ENCODE measurements at places on chromosomes 2 and 18. TPM values are rescaled to one million over a fixed set of nuclear protein-coding genes. Genes with fewer than 3 reads are reported as not detected.

GRCh38 chr2:234722176-234722575, 225.3 kb upstream of the ARL4C start:
- no peak for DNase-seq

GATA6 gene
- polyA plus RNA-seq = 9.9 TPM

CCDC141 gene
- 0.22 TPM for polyA plus RNA-seq

EVX2 gene
- not detected for polyA plus RNA-seq

GALNT5 gene
- polyA plus RNA-seq = 0.50 TPM

LYPD6 gene
- polyA plus RNA-seq = 18.8 TPM

DNA sequence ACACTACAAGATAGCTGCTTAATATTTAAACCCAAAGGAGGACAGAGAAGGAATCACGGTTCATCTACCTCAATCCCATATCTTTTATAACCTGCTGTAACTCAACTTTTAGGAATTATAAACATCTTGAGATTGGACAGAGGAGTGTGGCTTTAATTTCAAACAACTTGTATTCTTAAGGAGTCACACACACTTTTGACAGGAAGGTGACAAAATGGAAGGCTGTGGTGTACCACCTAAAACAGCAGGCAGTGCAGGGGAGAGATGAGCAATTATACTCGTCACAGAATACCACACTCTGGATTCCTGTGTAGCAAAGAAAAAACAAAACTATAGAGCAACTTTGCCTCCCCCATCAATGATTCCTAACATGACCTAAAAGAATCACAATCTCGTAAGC, 194.8 kb downstream of the ZEB2 start:
- DNase-seq = no peak

DNA sequence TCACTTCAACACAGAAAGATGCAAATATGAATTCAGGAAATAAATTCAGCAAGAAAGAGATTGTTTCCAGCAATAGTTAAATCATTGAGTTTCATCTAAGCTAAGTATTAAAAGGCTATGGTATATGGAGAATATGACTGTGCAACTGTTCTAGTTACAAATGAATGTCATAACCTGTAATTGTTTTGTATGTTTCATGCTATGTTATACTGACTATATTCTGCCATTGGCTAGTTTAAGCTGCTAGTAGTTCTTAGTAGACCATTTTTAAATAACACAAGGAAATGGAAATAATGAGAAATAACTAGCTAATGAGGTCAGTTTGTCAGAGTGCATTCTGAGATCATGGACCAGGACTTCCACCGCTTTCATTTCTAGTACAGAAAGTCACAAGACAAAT, 1154.9 kb upstream of the TMEFF2 start:
- DNase-seq = no peak

ARHGAP25 gene
- 8.3 TPM for polyA plus RNA-seq

All from renal cortex interstitium (tissue), 15 donors.